ENCODE measurements at places on chromosomes 2 and 18.

DNA sequence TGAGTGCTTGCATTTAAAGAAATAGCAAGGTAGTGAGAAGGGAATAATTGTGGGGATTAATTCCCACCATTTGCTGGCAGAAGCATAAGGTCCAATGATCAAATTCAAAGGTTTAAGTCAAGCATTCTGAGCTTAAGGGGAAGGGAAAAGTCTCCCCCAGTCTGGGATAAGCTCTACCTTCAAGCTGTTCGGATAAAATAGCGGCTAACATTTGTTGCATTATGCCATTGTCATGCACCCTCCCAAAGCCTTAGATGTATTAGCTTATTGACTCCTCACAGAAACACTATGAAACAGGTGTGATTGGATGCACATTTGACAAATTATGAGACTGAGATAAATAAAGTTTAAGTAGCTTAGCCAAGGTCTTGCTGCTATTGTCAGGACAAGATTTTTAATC is 52.2 kb upstream of the TGIF1 start:
- DNase-seq, result no peak

DNA sequence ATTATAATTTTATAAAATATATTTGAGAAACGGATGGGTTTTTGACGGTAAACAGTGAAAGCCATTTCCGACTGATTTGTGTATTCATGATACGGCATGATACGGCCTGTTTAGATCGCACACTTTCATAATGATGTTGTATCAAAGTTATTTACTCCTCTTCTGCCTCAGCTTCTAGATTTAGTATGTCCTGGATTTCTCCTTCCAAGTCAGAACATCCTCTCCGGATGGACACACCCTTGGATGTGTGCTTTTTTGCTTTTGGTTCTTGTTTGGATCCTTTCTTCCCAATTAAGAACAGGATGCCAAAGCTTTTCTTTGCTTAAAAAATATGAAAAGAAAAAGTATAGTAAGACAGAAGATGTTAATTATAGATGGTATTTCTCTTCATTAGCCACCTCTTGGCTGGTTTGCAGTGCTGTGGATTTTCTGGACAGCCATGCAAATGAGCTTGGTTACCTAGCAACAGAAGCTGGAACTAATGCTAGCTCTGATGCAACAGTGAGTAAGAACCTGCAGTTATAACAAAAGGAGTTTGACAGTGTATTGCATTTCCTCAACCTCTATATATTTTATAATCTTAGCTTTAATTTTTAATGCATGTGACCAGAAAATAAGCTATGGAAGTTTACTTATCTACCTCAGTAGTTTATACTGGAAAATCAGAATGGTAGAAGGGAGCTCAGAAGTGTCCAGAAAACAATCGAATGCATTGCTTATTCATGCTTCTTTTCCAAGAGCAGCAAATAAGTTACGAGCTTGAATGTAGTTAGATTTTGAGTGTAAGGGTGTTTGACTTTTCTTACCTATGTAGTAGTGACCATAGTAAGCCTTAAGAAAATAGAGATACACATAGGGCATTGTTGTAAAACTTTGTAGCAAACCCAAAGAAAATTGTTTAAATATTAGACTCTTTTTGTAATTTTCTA is 27.9 kb downstream of the RMND5A start:
- no peak for DNase-seq

GRCh38 chr18:58323866-58324762 is 280.1 kb downstream of the NEDD4L start:
- no peak for DNase-seq

GRCh38 chr2:138572318-138572717 is 70.7 kb downstream of the SPOPL start:
- no peak for DNase-seq

DNA sequence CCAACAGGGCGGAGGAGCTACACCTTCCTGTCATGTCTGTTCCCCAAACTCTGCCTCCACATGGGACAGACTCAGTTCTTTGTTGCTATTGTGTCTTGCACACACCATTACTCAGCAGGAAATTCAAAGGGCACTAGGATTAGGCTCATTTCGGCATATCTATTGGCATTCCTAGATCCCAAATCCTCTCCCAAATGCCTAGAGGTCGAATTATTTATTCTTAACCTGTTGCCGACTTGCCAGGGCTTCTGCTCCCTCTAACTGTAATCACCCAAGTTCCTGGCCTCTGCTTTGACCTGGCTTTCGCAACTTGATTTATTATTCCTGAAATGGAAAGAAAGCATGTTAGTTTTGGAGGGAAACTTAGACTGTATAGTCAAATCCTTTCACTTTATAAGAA is 67.8 kb upstream of the ST6GAL2 start:
- DNase-seq, result no peak

DNA sequence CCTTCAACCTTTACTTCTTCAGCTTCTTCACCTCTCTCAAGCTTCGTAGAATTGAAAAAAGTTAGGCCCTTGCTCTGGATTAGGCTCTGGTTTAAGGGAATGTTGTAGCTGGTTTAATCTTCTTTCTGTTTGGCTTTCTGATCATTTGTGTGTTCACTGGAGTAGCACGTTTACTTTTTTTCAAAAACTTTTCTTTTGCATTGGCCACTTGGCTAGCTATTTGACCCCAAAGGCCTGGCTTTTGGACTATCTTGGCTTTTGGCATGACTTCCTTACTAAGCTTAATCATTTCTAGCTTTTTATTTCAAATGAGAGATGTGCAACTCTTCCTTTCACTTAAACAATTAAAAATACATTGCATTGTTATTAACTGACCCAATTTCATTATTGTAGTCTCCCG is 1154.8 kb upstream of the ZEB2 start:
- DNase-seq, result no peak

DNA sequence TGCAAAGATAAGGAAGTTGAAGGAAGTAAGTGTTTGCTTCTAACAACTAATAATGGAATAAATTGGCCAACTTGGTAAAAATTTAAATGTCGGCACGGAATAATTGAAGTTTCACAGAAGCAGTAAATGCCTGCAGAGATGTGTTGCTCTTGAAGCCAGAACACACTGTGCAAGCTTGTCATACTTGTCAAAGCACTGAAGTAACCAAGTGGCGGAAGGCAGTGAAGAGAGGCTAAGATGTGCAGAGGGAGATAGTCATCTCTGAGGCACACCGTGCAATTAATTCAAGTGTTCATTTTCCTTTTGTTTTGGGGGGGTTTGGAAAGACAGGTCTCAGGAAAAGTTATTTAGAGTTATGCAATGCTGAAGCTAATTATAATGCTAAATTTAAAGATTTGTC is 5.2 kb downstream of the DCDC2C start:
- DNase-seq, result no peak

DNA sequence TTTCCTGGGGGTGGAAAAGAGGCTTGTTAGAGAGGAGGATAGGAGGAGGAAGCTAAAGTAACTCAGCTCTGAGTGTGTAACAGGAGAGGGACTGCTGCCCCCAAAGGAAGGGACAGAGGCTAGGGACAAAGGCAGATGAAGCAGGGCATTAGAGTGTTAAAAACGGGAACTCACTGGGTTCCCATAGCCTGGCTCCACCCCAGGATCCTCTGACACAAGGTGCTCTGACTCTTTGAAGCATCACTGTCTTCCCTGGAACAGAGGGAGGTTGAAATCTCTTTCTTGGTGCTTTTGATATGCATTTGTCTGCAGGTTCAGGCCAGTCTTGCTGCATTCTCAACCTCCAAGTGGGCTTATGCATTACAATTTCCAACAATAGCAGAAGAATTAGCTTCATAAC is 22.9 kb downstream of the IL36A start:
- no peak for DNase-seq

- no peak for DNase-seq
Measured at GRCh38 chr2:126739141-126739540, 83.2 kb downstream of the GYPC start.

GRCh38 chr2:191571163-191571769 is 106.7 kb upstream of the NABP1 start:
- no peak for DNase-seq

- no peak for DNase-seq
Measured at GRCh38 chr2:155961641-155962040, 370.9 kb downstream of the NR4A2 start.

GRCh38 chr2:97871096-97871780 is 124.5 kb downstream of the TMEM131 start:
- no peak for DNase-seq

DNA sequence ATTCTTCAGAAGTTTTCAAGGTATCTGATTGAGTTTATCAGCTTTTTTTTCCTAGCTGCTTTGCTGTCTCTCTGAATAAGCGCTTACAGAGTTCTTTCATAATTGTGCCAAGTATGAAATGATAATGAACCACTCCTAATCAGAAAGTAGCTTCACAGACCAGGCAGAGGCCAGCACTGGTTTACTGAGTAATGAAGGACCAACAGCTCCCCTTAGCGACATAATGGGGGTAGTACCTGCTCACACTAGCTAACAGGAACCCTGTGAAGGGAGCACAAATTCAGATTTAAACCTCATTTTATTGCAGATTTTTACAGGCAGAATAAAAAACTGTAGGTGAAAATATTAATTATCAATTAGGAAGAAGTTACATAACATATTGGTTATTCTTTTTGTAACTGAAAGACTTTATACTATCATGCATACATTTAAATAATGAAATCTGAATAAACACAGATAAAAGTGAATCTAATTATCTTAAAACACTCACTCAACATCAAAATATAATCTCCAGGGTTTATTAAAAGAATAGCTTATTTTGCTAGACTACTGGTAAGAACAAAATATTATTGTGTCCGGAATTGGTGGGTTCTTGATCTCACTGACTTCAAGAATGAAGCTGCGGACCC is 53.7 kb upstream of the LRRC30 start:
- no peak for DNase-seq

- peak; percentile 41 for DNase-seq
Measured at GRCh38 chr18:12420821-12421421, 13.2 kb downstream of the PRELID3A start.

- no peak for DNase-seq
Measured at GRCh38 chr18:78721981-78722380, 257.6 kb upstream of the SALL3 start.

GRCh38 chr2:149399934-149400615 is 69.7 kb downstream of the LYPD6 start:
- DNase-seq, result no peak

DNA sequence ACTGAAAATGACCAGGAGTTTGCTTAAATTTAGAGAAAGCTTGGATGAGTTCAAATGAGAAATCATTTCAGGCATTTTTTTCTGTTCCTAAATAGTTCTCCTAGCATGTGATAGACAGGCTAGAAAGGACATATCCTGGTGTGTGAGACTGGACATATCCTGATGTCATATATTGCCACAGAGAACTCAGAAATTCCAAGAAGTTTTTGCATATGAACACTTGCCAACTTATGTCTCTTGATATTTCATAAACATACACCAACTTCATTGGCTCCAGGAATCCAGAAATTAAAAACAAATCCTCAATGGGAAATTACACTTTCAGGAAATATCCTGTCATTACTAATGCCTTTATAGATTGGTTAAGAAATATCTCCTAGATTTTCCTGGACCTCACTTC is 2.9 kb upstream of the SERPINB4 start:
- DNase-seq, result no peak

DNA sequence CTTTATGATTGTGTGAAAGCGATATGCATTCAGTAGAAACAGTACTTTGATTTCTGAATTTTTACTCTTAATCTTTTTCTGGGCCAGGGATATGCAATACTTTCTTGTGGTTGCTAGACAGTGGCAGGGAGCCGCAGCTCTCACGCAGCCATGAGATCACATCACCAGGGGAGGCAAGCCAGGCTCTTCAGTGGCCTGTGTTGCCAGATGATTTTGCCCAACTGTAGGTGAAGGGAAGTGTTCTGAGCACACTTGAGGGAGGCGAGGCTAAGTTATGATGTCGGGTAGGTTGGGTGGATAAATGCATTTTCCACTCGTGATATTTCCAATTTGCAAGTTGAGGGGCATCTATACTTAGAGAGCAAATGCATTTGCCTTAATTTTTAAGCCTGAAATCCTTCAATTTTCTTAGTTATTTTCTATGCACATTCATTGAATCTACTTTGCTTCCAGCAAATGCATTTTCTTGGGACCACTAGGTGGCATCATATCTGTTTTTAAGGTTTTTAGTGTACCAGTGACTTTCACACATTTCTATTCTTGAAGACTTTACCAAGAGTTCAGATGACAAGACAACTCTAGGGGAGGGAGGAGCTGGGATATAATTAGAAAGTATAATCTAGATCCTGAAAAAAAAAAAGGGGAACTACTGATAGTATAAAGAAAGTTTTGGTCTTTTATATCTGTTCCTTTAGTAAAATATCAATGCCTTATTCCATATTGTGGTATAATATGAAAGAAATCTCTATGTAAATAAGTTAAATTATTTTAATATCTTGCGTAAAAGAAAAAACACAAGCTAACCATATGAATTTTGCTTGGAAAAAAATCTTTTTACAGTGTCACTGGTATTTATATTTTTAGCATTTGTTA is 643.3 kb downstream of the SOCS6 start:
- DNase-seq, result no peak

GRCh38 chr18:58004317-58004716 is 39.7 kb upstream of the NEDD4L start:
- DNase-seq, result no peak

DNA sequence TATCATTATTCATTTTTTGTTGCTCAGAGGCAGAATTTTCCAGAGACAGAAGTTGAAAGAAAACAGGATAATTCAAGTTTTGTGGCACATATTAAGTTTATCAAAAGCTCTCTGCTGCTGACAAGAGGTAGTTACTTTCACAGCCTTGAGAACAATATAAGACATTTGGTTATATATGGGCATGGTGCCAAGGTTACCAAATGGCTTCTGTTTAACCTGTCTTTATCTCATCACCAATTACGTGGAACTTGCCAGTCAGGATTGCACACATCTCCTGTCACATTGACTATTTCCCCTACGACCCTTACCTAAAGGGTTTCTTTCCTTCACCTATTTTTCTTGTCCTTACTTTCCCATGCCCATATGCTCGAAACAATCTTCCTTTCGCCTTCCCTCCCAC is 35.9 kb downstream of the KLF7 start:
- no peak for DNase-seq

DNA sequence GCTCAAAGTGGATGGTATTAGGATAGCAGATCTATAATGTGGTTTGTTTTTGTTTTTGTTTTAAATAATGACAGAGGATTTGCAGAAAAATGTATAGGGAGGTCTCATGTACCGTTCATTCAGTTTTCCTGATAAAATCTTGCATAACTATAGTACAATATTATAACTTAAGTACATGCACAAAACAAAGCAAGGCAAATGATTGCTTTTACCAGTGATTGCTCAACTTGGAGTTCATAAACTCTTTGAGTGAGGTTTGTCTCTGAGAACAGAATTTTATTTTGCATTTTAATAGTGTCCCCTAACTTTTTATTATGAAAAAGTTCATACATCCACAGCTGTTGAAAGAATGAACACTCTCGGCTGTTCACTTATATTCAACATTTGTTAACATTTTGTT is 96.6 kb downstream of the MAP4K4 start:
- DNase-seq, result no peak

- DNase-seq, result no peak
Measured at GRCh38 chr2:79994161-79994560, 310.4 kb downstream of the LRRTM1 start.

DNA sequence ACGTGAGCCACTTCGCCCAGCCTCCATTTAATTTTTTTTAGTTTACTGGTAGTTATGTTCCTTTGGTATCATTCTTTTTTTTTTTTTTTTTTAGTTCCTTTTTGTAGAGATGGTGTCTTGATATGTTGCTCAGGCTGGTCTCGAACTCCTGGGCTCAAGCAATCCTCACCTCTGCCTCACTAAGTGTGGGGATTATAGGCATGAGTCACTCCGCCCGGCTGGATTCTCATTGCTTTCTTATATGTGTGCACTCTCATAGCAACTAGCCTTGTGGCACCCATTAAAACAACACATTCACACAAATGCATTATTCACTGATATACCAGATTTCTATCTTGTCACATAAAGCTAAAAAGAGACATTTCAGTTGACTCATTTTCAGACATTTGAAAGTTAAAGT is 4.2 kb downstream of the TTC27 start:
- no peak for DNase-seq
